ENCODE measurements at places on chromosomes 4 and X.

- H3K36me3 ChIP-seq = no peaks in the 10 kb centered on the region
- no peak overlapping the region for H3K4me3 ChIP-seq
- H3K27ac ChIP-seq = no peak overlapping the region
These were observed 51.8 kb upstream of the TRAM1L1 start for GRCh38 chr4:117137145-117137544.

DNA sequence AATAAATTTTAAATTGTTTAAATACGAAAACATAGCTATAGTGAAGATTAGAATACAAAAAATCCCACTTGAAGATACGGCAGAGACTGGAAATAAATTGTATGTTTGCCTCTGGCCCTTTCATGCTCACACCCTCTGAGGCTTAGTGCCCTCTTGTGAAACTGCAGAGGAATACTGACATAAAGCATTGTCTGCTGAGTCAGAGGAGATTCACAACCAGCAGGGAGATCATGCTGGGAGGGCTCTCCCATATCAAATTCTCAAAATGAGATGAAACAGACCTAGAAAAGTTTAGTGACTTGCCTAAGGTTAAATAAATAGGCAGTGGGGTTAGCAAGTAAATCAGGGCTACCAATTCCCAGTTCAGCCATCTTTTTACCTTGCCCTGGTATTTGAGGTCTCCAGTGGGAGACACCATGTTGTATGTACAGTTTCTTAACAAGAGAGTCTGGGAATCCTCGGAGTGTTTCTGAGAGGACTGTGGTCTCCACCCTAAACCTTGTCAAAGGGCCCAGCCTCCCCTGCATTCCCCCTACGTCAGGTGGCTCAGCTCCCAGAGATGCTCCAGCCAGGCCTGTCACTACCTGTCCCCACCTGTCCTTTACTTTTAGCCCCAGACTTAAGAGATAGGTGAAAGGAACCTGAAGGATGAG lies 581.4 kb upstream of the DIPK2B start:
- H3K4me1 ChIP-seq = peaks cover 27% of the 10 kb centered on the region
- no peak for DNase-seq
- no peak overlapping the region for H3K4me3 ChIP-seq
- no peaks in the 10 kb centered on the region for H3K27me3 ChIP-seq
- H3K27ac ChIP-seq = peak overlapping the region; percentile 80

GRCh38 chr4:88320780-88321373 lies 36.5 kb upstream of the PPM1K start:
- no peaks in the 10 kb centered on the region for H3K36me3 ChIP-seq
- H3K4me3 ChIP-seq = peak overlapping the region; percentile 88
- H3K4me1 ChIP-seq = peaks cover 12% of the 10 kb centered on the region
- H3K27ac ChIP-seq = peak overlapping the region; percentile 87
- DNase-seq = no peak

DNA sequence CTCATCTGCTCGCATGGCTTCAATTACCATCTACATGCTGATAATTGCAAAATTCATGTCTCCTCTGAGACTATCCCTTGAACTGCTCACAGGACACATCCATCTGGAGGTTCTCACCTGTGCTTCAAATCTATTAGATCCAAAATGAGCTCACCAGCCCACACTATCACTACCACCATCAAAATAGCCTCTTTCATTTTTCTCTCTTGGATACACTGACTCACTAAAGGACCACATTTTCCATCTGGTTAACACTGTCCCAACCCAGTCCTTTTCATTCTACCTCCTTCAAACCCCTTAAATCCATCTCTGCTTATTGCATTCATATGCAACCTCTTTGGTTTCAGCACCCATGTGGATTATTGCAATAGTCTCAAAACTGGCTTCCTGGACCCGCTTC lies 497.6 kb downstream of the MID1IP1 start:
- H3K27me3 ChIP-seq = no peaks in the 10 kb centered on the region
- H3K36me3 ChIP-seq = peaks cover 2% of the 10 kb centered on the region
- no peak for DNase-seq
- H3K4me3 ChIP-seq = no peak overlapping the region
- H3K27ac ChIP-seq = no peak overlapping the region

DNA sequence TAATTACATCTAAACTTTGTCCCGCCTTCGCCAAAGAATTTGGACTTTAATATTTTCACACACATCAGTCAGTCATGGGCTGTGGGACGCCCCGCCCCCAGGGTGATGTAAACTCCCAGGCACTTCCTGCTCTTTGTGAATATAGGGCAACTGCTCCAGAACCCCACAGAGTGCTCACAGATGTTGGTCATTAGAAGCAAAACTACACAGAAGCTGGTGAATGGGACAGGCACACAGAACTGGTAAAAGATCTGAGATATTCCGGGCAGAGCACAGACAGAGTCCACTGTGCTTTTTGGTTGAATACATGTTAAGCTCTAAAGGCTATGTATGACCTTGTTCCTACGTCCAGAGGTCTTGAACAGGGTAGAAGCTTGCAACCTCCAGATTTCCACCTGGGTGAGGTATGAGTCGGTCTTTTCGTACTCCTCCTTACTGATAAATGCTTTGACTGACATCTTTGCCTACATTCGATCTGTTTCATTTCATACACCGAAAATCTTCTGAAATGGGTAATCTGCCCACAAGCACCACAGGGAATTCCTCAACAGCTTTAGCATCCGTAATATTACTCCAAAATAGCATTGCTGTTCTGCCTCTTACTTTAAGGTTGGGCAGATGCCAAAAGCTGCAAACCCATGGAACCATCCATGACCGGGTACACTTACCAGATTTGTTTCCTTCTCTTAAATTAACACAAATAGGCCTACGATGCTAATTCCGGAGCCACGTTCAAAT lies 144.6 kb downstream of the AMELX start:
- H3K4me3 ChIP-seq = no peak overlapping the region
- DNase-seq = no peak
- H3K27ac ChIP-seq = no peak overlapping the region
- H3K27me3 ChIP-seq = peaks cover 8% of the 10 kb centered on the region
- H3K36me3 ChIP-seq = no peaks in the 10 kb centered on the region

- DNase-seq = no peak
- no peak overlapping the region for H3K4me3 ChIP-seq
- H3K27ac ChIP-seq = no peak overlapping the region
- no peaks in the 10 kb centered on the region for H3K27me3 ChIP-seq
These were observed 24.6 kb downstream of the SPANXD start for GRCh38 chrX:141673946-141674345.

DNA sequence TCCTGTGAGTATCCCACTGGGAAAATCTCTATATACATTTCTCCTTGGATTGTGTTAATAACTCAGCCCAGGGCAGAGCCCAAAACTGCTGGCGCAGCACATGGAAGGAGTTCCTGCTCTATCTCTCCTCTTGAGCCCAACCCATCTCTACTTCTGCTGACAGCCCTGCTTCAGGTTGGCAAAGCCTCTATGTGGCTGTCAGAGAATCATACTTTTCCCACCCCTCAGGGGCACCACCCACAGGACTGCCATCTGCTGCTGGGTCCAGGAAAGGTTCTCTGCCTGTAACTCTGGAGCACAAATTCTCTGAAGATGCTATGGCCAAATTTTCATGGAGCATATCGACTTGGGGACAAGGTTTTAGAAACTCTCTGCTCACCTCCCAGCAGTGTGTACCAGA lies 278.5 kb upstream of the EMCN start:
- H3K4me1 ChIP-seq = no peaks in the 10 kb centered on the region
- no peak for DNase-seq
- no peak overlapping the region for H3K4me3 ChIP-seq
- peaks cover 2% of the 10 kb centered on the region for H3K27me3 ChIP-seq
- H3K36me3 ChIP-seq = no peaks in the 10 kb centered on the region
- no peak overlapping the region for H3K27ac ChIP-seq

DNA sequence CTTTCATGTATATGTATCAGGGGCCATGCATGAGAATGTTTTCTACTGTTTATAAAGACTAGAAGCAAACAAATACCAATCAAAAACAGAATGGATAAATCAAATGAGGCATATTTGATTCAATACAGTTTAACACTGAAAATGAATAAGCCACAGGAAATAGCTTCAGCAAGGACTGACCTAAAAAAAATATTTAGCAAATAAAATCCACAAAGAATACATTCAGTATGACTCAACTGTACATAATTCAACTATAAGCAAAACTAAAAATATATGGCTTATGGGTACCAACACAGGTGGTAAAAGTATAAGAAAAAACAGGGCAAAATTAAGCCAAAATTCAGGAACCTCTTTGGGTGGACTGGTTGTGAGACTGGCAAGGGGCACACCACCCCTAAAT lies 112.9 kb downstream of the KCNIP4 start:
- no peak overlapping the region for H3K27ac ChIP-seq
- no peaks in the 10 kb centered on the region for H3K4me1 ChIP-seq
- no peaks in the 10 kb centered on the region for H3K36me3 ChIP-seq
- no peak overlapping the region for H3K4me3 ChIP-seq
- no peaks in the 10 kb centered on the region for H3K27me3 ChIP-seq

- no peak overlapping the region for H3K4me3 ChIP-seq
- no peaks in the 10 kb centered on the region for H3K27me3 ChIP-seq
- H3K36me3 ChIP-seq = no peaks in the 10 kb centered on the region
These were observed 5.8 kb upstream of the DGKQ start for GRCh38 chr4:978957-979701.

DNA sequence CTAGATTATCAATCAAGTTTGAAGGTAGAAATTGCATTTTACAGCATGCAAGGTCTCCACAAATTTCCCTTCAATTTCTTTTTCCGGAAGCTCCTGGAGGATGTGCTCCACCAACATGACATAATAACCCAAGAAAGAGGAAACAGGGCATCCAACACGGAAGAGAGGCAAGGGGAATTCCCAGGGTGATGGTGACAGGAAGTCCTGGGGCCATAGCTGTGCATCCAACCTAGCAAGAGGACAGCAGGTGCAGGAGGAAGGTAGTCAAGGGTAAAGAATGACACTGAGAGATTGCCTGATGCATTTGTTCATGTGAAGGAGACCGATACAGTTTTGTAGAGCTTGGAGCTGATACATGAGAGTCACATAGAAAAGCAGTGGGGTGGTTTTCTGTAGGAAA lies 115.7 kb upstream of the LSM6 start:
- peaks cover 27% of the 10 kb centered on the region for H3K27me3 ChIP-seq
- H3K36me3 ChIP-seq = peaks cover 2% of the 10 kb centered on the region
- no peak for DNase-seq
- H3K4me1 ChIP-seq = peaks cover 3% of the 10 kb centered on the region

DNA sequence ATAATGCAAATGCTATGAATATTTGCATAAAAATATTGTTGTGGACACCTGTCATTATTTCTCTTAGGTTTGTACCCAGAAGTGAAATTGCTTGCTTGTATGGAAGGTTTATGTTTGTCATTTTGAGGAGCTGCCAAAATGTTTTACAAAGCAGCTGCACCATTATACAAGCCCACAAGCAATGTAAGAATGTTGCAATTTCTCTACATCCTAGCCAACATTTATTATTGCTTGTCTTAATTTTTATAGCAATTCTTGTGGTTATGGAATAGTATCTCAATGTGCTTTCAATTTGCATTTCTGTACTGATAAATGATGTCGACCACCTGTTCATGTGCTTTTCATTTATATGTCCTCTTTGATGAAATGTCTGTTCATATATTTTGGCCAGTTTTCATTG lies 18.7 kb upstream of the RBMX start:
- no peaks in the 10 kb centered on the region for H3K4me1 ChIP-seq
- H3K27me3 ChIP-seq = no peaks in the 10 kb centered on the region
- DNase-seq = no peak
- no peak overlapping the region for H3K27ac ChIP-seq
- no peaks in the 10 kb centered on the region for H3K36me3 ChIP-seq
- H3K4me3 ChIP-seq = no peak overlapping the region

DNA sequence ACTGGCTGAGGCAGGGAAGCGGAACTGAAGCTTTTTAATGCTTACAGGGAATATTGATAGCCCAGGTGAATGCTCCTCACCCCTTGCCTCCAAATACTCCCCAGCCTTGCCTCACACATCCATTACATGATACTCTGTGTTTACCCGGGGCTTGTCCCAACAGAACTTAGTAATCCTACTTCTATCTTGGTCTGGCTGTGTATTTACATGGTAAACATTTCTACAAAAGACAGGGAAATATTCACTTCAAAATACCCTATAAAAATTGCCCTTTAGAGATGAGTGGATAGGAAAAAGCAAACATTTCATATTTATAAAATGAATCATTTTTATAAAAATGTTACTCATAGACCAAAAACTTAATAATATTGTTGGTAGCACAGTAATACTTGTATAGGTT lies 120.1 kb downstream of the NHS start:
- H3K27me3 ChIP-seq = peaks cover 5% of the 10 kb centered on the region
- no peak for DNase-seq
- H3K4me3 ChIP-seq = no peak overlapping the region
- H3K36me3 ChIP-seq = no peaks in the 10 kb centered on the region
- no peak overlapping the region for H3K27ac ChIP-seq

- no peak for DNase-seq
- H3K36me3 ChIP-seq = no peaks in the 10 kb centered on the region
- H3K27me3 ChIP-seq = peaks cover 48% of the 10 kb centered on the region
- no peaks in the 10 kb centered on the region for H3K4me1 ChIP-seq
These were observed 20.7 kb upstream of the GRXCR1 start for GRCh38 chr4:42871671-42872290.

DNA sequence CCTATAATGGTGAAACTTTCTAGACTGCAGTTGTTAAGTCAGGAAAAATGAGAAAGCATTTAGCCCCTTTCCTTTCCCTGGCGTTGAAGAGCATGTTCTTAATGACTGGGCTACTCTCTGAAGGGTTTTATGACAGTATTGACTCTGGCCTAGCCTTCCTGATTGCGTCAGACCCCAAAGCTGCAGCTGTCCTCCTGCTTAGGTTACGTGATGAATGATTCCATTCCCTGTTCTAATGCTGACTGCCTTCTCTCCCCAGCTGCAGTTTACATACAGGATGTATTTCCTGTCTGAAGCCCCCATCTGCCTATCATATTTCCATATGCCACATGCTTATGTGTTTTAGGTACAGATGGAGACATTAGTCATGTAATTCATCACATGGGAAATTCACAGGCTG lies 105.8 kb upstream of the EGFL6 start:
- no peaks in the 10 kb centered on the region for H3K36me3 ChIP-seq
- no peak overlapping the region for H3K27ac ChIP-seq
- H3K4me3 ChIP-seq = no peak overlapping the region
- H3K27me3 ChIP-seq = no peaks in the 10 kb centered on the region
- DNase-seq = no peak

DNA sequence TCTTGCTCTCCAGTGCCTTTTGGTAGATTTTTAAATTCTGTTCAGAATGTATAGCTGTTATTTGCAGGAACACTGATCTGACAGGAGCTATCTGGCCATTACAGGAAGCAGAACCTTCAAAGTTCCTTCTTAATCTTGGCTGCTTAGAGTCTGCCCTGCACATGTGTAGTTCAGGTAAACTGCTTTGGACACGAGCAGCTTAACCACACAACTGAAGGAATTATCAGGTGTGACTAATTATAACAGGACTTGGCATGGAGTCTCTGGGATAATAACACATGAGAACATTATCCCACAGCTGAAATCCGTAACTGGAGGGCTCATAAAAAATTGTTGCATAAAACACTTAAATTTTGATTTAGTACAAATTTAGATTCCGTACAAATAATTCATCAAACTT lies 11.6 kb upstream of the ING2 start:
- no peak overlapping the region for H3K4me3 ChIP-seq
- H3K36me3 ChIP-seq = peaks cover 7% of the 10 kb centered on the region
- no peak for DNase-seq
- H3K27ac ChIP-seq = no peak overlapping the region
- H3K27me3 ChIP-seq = no peaks in the 10 kb centered on the region

- peak overlapping the region; percentile 60 for H3K27ac ChIP-seq
- no peaks in the 10 kb centered on the region for H3K27me3 ChIP-seq
- peaks cover 16% of the 10 kb centered on the region for H3K4me1 ChIP-seq
- H3K36me3 ChIP-seq = no peaks in the 10 kb centered on the region
- DNase-seq = no peak
- H3K4me3 ChIP-seq = no peak overlapping the region
These were observed 13.8 kb downstream of the SH3BP2 start for GRCh38 chr4:2806390-2807355.
